ENCODE measurements at places on chromosomes 2 and 18.

GRCh38 chr2:136334967-136335366, 217.0 kb upstream of the CXCR4 start:
- no peak for DNase-seq

DNA sequence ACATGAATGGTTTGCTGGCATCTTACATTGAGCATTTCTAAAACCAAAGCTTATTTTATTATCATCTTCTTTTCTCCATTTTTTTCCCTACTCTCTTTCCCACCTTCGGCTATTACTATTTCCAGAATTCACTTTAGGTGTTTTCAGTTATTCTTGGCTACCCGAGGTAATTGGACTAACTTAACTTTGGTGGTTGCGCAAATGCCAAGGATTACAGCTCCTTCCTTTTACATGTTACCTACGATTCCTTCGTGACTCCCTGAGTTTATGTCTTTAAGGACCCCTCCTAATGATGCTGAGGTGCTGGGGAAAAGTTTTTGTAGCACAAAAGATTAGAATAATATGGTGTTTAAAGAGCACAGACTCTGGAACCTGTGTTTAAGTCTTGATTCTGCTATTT, 14.3 kb downstream of the KIAA1328 start:
- DNase-seq, result no peak

- no peak for DNase-seq
Observed at GRCh38 chr18:58802959-58803358, 61.7 kb upstream of the ZNF532 start.

DNA sequence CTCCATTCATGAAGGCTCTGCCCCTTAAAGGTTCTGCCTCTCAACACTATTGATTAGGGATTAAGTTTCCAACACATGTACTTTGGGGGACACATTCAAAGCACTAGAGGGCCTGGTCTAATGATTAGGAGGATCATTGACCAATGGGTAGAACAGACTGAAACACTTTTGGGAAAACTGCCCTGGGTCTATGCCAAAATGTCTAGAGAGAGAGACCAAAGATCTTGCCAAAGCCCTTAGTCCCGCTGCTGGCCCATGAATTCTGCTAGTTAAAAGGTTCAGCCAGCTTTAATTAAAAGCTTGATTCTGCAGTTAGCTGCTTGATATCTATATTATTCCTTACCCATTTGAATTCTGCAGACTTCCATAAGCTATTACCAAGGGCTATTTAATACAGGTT, 613.2 kb downstream of the SLC4A3 start:
- no peak for DNase-seq

- peak; percentile 24 for DNase-seq
Observed at GRCh38 chr2:220394433-220394832, 767.0 kb downstream of the SLC4A3 start.

GRCh38 chr18:63297687-63298399, 21.7 kb downstream of the BCL2 start:
- DNase-seq, result no peak

- no peak for DNase-seq
Observed at GRCh38 chr2:224551693-224552092, 33.5 kb downstream of the CUL3 start.

- no peak for DNase-seq
Observed at GRCh38 chr2:219041252-219041651, at the start of gene CFAP65. TSS of gene CFAP65 (minus strand) at chr2:219041516. CDS start at chr2:219039048, 2,468 bp downstream.

DNA sequence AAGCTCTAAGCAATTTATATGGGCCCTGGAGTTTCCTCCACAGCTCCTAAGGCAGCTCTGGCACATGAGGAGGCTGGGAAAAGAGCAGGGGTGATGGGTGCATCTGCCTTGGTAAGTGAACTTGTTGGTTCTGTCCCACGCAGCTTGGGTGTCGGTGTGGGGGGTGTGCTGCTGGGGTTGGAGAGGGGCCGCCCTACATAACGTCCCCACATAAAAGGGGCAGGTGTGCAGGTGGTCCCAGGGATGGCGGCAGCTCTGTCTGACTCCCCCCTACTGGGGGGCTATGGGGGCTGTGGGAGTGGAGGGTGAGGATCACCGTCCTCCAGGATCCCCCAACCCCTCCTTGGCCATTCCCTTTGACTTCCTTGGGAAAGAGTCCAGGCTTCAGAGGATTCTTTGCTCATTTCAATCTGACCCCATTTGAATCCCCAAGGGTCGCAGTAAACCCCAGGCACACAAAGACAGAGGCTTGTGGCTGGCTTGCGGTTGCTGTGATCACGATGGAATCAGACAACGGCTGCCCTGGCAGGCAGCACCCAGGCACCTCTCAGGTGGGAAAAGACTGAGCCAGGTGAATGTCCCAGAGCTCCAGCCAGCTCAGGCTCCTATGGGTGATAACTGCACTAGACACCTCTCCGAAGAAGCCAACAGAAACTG, 34.5 kb upstream of the CD8A start:
- DNase-seq, result no peak
